ELF-1 (cell line): ENCODE measurements at places on chromosomes 2 and 18.

DNA sequence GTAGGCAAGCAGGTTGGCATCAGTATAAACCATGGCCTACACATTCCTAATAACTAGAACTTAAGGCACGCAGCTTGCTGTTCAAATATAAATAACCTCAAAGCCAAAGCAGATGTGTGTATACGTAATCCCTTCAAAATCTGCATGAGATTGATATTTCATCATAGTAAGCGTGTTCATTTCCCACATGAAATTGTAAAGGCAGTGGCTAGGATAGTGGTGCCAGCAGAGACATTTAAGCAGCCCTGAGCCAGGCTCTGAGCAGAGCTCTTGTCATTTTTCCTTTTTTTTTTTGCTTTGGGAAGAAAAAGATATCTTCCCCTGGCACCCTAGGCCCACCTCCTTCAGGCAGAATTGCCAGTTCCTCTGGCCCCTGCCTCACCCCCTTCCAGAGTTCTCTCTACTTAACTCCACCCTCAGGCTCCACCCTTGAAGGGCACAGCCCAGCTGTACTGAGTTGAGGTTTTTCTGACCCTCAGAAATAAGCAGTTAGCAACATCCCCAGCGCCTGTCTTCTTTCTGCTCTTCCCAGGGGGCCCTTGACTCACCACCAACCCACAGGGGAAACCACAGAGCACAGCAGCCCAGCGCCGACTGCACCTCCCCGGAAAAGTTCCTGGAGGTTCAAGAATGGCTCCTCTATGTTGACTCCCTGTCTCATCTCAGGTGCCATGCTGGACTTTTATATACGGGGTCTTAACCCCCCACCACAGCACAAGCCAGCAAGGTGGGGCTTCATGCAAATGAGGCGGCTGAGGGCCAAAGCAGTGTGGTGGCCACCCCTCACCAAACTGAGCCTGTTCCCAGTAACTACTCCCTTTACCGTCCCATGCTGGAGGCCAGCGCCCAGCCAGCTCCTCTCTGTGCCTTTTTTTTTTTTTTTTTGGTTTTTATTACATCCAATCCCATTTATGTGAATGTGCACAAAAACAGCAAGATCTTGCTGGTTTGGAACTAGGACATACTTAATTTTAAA, 84.7 kb downstream of the EHD3 start:
- DNase-seq: no peak

DNA sequence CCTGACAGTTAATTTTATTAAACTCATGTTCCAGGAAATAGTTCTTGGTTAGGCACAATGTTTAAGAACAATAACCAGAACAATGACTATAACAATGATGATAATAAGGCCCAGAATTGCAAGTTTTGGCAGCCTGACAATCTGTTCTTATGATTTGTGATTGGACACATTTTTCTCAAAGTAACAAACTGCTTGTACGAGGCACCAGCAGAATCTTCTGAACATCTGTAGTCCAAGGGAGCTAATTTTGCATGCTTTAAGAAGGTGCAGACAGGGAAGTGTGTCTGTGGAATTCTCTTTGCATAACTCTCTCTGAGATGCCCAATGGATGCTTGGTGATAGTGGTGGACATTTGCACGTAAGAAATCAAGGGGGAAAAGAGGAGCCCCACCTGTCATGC, 709.3 kb downstream of the SLC4A3 start:
- DNase-seq: no peak

DNA sequence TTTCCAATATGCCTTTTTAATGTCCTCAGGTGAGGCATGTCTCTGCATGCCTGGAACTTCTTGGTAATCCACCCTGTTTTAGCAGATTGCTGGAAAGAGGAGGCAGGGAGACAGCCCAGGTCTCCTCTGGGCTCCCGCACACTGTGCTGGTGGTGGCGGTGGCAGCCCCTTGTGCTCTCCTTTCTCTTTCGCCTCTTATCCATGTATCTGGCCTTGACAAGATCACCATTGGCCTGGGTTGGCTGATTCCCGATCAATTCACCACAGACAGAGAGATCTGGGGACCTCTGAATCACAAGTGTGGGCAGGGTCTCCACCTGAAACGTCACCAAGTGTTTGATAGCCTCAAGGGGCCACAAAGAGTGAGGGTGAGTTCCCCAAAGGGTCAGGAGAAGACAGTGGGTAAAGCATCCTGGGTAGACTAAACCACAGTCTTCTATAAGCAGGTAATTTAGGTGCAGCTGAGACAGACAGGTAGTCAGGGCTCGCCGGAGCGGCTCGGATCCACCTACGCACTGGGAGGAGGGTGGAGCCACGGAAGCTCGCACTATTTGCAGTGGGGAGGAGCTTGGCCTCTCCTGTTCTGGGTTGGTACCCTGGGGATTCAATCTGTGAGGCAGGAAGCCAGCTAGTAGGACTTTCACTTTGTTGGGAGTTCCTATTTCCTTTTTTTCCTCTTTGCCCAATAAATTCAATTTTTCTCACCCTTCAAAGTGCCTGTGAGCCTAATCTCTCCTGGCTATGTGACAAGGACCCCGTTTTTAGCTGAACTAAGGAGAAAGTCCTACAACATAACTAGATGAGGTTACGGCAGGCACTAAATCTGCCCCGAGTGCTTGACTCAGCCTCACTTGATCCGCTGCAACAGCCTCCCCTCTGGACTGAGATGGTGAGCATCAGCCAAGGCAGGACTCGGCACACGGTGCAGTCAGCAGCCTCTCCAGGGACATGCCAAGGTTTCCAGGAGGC, 57.6 kb downstream of the SLC4A3 start:
- DNase-seq: peak; percentile 87

DNA sequence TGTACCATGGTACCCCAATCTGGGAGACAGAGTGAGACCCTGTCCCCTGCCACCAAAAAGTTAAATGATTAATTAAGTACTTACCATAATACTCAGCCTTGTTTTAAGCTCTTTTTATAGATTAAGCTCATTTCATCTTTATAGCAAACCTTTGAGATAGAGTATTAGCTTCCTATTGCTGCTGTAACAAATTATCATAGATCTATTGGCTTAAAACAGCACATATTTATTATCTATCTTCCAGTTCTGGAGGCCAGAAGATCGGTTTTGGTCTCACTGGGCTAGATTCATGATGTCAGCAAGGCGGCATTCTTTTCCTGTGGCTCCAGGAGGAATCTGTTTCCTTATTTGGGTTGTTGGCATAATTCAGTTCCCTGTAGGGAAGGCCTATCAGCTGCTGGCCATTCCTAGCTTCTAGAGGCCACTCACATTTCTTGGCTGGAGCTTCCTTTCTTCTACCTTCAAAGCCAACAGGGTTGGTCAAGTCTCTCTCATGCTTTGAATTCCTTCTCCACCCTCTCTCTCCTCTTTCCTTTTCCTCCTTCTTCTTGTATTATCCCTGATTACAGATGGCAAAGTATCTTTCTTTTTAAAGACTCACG, 13.7 kb upstream of the GREB1 start:
- DNase-seq: peak; percentile 56

GRCh38 chr2:17251171-17251570, 267.1 kb downstream of the RAD51AP2 start:
- DNase-seq: no peak

DNA sequence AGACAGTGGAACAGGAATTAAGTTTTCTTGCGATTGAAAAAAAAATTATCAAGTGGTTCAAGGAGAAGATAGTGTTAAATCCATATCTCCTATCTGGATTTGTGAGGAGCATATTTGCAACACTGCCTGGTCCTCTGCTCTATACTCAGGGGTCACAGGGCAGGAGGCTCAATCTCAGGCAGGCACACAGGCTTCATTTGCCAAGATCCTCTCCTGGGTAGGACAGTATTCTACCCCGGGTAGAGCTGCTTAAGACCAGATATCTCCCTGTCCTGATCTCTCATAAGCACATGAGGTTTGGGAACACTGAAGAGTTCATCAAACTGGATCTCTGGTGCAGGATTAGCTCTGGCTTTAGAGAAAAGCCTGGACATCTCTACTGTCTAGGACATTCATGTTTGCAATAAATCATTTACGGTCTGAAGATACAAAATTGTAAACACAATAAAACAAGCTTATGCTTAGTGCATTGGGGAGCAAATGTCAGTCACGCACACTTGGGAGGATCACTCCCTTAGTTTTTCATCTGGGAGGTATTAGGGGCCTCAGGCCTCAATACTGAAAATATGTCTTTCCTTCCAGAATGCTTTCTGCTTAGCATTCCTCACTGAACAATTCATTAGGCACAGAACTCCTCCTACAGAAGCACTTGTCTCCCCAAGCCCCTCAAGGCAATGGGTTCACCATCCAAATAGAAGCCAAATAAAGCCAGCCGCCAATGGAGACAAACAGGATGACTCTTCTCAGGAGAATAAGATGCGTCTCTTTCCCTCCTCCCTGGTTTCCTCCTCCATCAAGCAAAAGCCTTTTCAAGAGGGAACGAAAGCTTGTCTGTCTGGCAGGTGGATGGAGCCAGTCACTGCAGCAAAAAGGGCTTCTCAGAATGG, 34.1 kb upstream of the LCLAT1 start:
- peak; percentile 31 for DNase-seq
